ENCODE measurements at places on chromosomes 12 and 14. TPM values are rescaled to one million over a fixed set of nuclear protein-coding genes. Genes with fewer than 3 reads are reported as not detected.

FGFR1OP2 gene
- 55.2 TPM for total RNA-seq

ANKS1B gene
- 4.0 TPM for total RNA-seq

TSPAN19 gene
- total RNA-seq: 6.6 TPM

SMCO2 gene
- total RNA-seq: 0.47 TPM

SOX5 gene
- total RNA-seq: 14.0 TPM

RNASE12 gene
- not detected for total RNA-seq

ASCL1 gene
- 0.15 TPM for total RNA-seq

COQ5 gene
- 24.1 TPM for total RNA-seq

LAG3 gene
- total RNA-seq: 2.1 TPM

SPTB gene
- 2.5 TPM for total RNA-seq

HELB gene
- 6.4 TPM for total RNA-seq

DACT1 gene
- 3.7 TPM for total RNA-seq

RNASE3 gene
- not detected for total RNA-seq

TAC3 gene
- total RNA-seq: not detected

PLEKHG7 gene
- 1.6 TPM for total RNA-seq

PGF gene
- 3.0 TPM for total RNA-seq

HOXC12 gene
- not detected for total RNA-seq

NOVA1 gene
- 3.4 TPM for total RNA-seq

KRT78 gene
- not detected for total RNA-seq

ANO2 gene
- total RNA-seq: 22.2 TPM

SIX4 gene
- 2.9 TPM for total RNA-seq

CCDC196 gene
- total RNA-seq: not detected

TAMALIN gene
- total RNA-seq: 85.5 TPM

BTG1 gene
- total RNA-seq: 159 TPM

SAV1 gene
- total RNA-seq: 39.3 TPM

ANKRD9 gene
- total RNA-seq: 19.5 TPM

SRRM4 gene
- total RNA-seq: not detected

KRT82 gene
- total RNA-seq: not detected

EML1 gene
- total RNA-seq: 34.5 TPM

MYF5 gene
- total RNA-seq: not detected

PIK3C2G gene
- total RNA-seq: 0.59 TPM

Measured in lower lobe of right lung (tissue), 2 donors.